ENCODE measurements at places on chromosomes 7 and 10. TPM values are rescaled to one million over a fixed set of nuclear protein-coding genes. Genes with fewer than 3 reads are reported as not detected.

- DNase-seq, result no peak
These were observed 223.5 kb downstream of the CCDC3 start for GRCh38 chr10:12777840-12778585.

- no peak for DNase-seq
These were observed 178.8 kb upstream of the ITGB1 start for GRCh38 chr10:33136781-33137180.

- no peak for DNase-seq
These were observed 92.4 kb upstream of the KLF6 start for GRCh38 chr10:3877211-3878000.

Gene TMEM130
- not detected for total RNA-seq
